ENCODE measurements at places on chromosomes 2 and 18.

DNA sequence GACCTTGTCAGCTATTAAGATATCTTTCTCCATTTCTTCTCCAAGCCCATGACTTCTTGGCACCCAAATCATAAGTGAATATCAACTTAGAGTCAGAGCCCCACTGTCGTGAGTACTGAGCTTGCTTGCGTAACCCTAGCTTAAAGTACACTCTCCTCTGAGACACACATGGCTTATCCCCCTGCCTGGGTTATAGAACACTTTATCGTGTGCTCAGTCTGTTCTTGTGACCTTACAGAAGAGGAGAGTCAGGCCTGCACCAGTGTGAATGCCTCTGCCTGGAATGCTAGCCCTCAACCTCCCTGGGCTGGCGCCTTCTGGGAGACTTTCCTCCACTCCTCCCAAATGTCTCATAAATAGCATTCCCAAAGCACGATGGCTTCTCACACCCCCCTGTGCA is 79.3 kb downstream of the CEP192 start:
- no peak for DNase-seq

- DNase-seq, result no peak
Observed at GRCh38 chr2:217075268-217076057, 215.6 kb upstream of the TNP1 start.

DNA sequence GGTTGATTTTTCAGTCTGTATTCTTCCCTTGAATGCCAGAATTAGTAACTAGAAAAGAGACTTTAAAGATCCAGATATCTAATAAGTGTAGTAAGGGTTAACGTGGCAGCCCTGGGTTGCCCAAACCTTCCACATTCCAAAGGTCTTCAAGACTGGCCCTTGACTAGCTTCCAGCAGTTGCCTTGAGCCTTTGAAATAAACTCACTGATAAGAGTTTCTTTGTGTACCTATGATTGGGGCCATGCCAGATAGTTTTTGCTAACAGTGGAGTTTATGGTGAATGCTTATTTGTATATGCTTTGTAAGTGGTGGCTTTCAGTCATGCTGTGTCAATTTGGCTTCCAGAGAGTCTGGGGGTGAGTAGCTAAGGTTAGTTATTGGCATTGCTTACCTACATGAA is 722.3 kb downstream of the RNF144A start:
- DNase-seq, result no peak

DNA sequence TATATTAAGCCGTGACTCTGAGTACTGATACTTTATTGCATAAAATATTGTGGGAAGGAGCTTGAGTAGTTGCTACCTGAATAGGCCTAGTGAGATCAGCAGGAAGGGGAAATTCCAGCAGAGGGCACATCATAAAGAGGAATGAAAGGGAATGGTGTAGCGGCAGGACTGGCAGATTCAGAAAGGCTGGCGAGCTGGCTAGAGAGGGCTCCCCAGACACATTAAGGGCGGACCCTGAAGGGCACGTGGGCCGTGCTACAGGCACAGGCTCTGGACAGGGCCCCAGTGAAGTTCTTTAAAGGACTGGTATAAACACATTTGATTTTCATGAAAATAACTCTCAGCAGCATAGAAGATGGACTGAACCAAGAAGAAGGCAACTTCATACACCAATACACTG is 43.0 kb downstream of the PTPN2 start:
- DNase-seq, result no peak

DNA sequence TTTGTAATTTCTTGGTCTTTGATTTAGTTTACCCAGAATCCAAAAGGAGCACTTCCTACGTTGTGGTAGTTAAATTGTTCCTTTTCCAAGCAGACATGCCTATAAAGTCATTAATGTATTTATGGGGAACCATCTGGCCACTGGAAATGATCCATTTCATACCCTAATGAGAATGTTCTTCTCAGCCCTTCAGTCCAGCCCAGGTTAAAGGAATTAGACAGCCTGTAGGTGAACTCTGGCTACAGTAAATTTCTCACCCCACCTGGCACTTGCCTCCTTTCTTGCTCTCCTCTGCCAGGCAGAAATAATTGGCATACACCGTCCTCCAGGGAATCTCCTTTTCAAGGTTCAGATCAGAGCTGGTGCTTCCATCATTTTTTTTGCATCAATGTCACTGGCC is 121.1 kb downstream of the SETBP1 start:
- DNase-seq, result no peak

Data from Karpas-422 (cell line).